ENCODE measurements at places on chromosomes 16 and 17. TPM values are rescaled to one million over a fixed set of nuclear protein-coding genes. Genes with fewer than 3 reads are reported as not detected.

- no peak overlapping the region for H3K27ac ChIP-seq
- DNase-seq: no peak
- H3K36me3 ChIP-seq: no peaks in the 10 kb centered on the region
- H3K27me3 ChIP-seq: no peaks in the 10 kb centered on the region
- H3K4me1 ChIP-seq: peaks cover 15% of the 10 kb centered on the region
Measured at GRCh38 chr16:89863741-89864526, 9.5 kb upstream of the TCF25 start.

GRCh38 chr17:80738020-80738808 lies 193.6 kb downstream of the RPTOR start:
- no peaks in the 10 kb centered on the region for H3K4me1 ChIP-seq
- H3K4me3 ChIP-seq: no peak overlapping the region
- no peaks in the 10 kb centered on the region for H3K27me3 ChIP-seq
- H3K27ac ChIP-seq: no peak overlapping the region

DNA sequence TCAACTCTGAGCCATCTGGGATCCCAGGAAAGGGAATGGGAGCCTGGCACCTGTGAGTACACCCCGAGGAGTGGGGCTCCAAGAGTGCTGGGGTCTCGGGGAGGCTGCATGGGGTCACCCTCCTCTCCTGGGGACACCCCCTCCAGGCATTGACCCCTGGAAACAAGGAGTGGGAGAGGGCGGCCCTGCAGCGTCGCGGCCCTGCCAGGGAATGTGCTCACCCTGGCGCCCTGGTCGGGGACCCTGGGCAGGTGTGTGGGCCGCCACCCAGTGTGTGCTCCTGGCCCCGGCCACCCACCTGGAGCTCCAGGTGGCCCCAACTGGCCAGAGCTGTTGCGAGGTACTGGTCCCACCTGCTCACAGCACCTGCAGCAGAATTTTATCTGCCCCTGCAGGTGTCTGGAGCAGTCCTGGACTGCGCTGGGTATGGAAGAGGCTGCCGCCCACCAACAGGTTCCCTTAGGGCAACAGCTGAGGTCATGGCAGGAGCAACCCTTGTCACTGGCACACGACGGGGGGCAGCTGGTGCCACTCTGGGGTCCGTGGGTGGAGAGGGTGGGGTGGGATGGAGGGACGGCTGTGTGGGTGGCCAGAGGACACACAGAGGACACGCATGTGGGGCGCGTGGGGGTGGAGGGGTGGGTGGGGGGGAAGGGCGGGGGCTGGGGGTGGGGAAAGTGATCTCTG lies 5.4 kb upstream of the PABPN1L start:
- H3K4me1 ChIP-seq: no peaks in the 10 kb centered on the region
- no peak for DNase-seq
- H3K27me3 ChIP-seq: no peaks in the 10 kb centered on the region
- H3K36me3 ChIP-seq: no peaks in the 10 kb centered on the region

DNA sequence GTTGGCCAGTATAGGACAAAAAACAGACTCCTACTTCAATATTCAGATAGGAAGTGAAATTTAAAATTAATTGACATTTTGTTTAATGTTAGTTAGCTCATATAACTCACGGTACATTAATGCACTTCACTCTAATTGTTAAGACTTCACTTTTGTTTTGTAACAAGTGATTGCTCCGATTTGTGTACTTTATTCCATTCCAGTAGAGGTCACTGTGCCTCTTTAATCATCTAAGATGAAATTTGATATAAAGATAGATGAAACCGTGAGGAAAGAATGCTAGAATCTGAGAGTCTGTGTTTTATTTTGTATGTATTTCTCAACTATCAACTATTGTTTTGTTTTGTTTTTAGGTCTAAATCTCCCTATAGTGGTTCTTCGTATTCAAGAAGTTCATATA lies 29.0 kb downstream of the RBBP6 start:
- no peaks in the 10 kb centered on the region for H3K4me1 ChIP-seq
- peaks cover 78% of the 10 kb centered on the region for H3K36me3 ChIP-seq
- H3K27ac ChIP-seq: no peak overlapping the region
- H3K4me3 ChIP-seq: no peak overlapping the region
- no peaks in the 10 kb centered on the region for H3K27me3 ChIP-seq

TBC1D3E gene
- total RNA-seq: not detected

- H3K27ac ChIP-seq: no peak overlapping the region
- no peak overlapping the region for H3K4me3 ChIP-seq
- H3K36me3 ChIP-seq: no peaks in the 10 kb centered on the region
- H3K4me1 ChIP-seq: no peaks in the 10 kb centered on the region
- no peaks in the 10 kb centered on the region for H3K27me3 ChIP-seq
Measured at GRCh38 chr16:20940871-20941635, 40.5 kb downstream of the LYRM1 start.

CFAP97D1 gene
- not detected for total RNA-seq

MYH3 gene
- 3.5 TPM for total RNA-seq

DNA sequence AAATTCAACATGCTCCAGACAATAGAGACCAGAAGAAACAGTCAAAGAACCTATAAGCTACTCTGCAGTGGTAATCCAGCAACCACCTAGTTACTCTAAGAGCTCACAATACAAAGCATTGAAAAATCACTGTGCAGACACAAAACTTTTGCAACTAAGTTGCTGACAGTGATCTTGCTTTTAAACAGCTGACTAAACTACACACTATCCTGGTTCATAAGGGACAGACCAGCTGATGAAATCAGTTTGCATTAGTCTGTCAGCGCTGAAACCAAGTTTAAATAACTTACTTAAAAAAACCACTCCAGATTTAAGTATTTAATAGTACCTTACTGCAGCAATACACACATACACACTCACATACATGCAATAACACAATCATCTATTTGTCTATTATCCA lies 4.6 kb downstream of the VEZF1 start:
- no peaks in the 10 kb centered on the region for H3K27me3 ChIP-seq
- H3K4me1 ChIP-seq: peaks cover 37% of the 10 kb centered on the region
- H3K36me3 ChIP-seq: peaks cover 23% of the 10 kb centered on the region
- no peak overlapping the region for H3K27ac ChIP-seq

DNA sequence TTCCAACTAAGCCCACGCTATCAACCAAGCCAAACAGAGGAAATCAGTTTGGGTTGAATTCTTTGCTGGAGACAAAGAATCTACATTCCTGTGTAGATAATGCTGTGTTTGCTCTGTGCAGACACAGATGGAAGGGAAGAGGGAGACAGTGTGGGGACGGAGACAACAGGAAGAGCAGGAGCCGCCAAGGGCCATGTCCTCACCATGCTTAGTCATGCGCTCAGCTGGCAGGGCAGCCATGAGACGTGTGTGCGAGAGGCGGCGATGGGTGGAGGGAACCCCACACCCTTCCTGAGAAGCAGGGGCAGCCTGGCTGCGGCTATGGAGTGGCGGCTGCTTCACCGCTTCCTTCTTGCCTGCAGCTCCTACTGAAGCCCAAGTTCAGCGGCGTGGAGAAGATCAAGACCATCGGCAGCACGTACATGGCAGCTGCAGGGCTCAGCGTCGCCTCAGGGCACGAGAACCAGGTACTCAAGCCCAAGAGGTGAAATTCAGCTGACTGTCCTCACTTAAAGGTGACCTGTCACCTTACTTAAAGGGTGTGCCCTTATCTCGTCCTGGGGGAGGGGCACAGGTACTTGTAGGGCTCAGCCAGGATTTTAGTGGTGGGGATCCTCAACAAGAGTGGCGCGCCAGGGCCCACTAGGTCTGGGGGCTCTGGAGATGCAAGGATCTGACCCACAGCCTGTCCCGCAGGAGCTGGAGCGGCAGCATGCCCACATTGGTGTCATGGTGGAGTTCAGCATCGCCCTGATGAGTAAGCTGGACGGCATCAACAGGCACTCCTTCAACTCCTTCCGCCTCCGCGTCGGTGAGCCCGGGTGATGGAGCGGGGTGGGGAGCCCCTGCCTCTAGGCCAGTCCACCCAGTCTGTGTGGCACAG lies 47.5 kb downstream of the ADCY7 start:
- H3K4me1 ChIP-seq: no peaks in the 10 kb centered on the region
- no peak overlapping the region for H3K27ac ChIP-seq
- peak; percentile 31 for DNase-seq
- H3K4me3 ChIP-seq: no peak overlapping the region
- peaks cover 6% of the 10 kb centered on the region for H3K36me3 ChIP-seq
- no peaks in the 10 kb centered on the region for H3K27me3 ChIP-seq

MT1E gene
- 111 TPM for total RNA-seq

JPT1 gene
- total RNA-seq: 23.4 TPM

DNA sequence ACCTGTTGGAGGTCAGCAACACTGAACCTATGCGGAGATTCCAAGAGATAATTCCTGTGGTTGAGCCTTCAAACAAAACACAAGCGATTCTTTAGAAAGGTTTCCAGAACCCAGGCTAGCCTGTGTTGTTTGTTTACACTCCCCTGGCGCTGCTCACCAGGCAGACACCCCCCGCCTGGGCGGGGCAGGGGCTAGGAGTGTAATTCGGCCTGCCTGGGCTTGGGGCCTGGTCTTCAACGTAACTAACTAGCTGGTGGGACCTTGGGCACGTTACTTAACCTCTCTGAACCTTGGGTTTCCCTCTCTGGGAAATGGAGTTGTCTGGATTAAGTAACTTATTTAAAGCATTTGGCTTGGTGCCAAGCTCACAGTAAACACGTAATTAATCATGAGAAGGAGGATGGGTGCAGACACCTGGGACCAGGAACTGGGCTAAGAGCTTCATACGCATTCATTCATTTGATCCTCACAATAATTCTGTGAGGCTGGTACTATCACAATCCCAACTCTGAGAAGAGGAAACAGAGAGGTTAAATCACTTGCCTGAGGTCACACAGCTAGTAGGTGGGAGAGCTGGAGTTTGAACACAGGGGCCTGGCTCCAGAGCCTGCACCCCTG lies 7.6 kb upstream of the ARHGAP27 start:
- H3K27ac ChIP-seq: no peak overlapping the region
- H3K4me1 ChIP-seq: no peaks in the 10 kb centered on the region
- no peak for DNase-seq
- H3K4me3 ChIP-seq: no peak overlapping the region
- no peaks in the 10 kb centered on the region for H3K27me3 ChIP-seq

- DNase-seq: peak; percentile 55
- H3K4me1 ChIP-seq: peaks cover 15% of the 10 kb centered on the region
- no peaks in the 10 kb centered on the region for H3K27me3 ChIP-seq
Measured at GRCh38 chr16:2919511-2920255, 8.0 kb downstream of the FLYWCH1 start.

DNA sequence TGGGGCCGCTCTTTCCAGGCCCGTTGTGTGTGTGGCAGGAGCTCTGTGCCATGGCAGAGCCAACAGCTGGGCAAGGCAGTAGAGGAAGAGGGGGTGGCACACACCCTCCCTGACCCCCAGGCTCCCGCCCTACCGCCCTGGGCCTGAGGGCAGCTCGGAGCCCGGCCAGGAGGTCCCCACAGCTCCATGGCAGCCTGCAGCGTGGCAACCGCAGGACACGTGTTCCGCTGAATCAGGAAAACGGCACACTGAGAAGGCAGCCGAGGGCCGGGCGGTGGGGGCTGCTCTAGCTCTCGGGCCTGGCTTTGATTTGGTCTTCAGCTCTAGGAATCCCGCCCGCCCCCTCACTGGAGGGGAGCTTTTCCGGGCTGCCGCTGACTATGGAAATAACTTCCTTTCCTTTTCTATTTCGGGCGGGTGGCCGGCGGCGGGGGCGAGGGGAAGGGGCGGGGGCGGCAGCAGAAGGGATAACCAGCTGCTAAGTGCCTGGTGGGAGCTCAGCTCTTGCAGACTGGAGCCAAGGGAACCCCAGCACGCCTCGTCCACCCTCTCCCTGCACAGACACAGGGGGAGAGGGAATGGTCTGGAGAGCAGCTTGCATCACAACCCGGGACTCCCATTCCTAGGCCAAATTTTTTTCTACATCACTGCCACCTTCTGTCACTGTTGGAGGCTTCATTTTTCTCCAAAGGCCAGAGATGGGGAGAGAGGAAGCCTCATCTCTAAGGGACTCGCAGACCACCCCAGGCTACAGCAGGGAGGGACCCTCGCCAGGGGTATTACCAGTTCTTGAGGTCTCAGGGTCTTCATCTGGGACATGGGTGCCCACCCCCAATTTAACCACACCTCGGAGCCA lies 24.8 kb upstream of the MRPS23 start:
- H3K36me3 ChIP-seq: peaks cover 6% of the 10 kb centered on the region
- peak overlapping the region; percentile 74 for H3K27ac ChIP-seq
- DNase-seq: no peak

- peaks cover 18% of the 10 kb centered on the region for H3K4me1 ChIP-seq
- peak within 1 kb of the TSS; percentile 69 for H3K4me3 ChIP-seq
- H3K27me3 ChIP-seq: no peaks in the 10 kb centered on the region
- peak within 1 kb of the TSS; percentile 99 for H3K27ac ChIP-seq
- DNase-seq: peak; percentile 84
Measured at GRCh38 chr16:30896261-30896888, at the start of gene CTF1. Gene CTF1, plus strand, starts transcription at chr16:30896614. Its CDS starts 30 bp downstream, at chr16:30896644.

- H3K36me3 ChIP-seq: no peaks in the 10 kb centered on the region
- H3K4me1 ChIP-seq: no peaks in the 10 kb centered on the region
- H3K27me3 ChIP-seq: peaks cover 4% of the 10 kb centered on the region
- no peak overlapping the region for H3K27ac ChIP-seq
Measured at GRCh38 chr16:27107185-27107592, 40.5 kb downstream of the C16orf82 start.

- no peaks in the 10 kb centered on the region for H3K4me1 ChIP-seq
- no peak for DNase-seq
- no peak overlapping the region for H3K4me3 ChIP-seq
- H3K36me3 ChIP-seq: peaks cover 39% of the 10 kb centered on the region
- H3K27ac ChIP-seq: no peak overlapping the region
Measured at GRCh38 chr16:14241631-14242030, 170.5 kb downstream of the MRTFB start.

DNA sequence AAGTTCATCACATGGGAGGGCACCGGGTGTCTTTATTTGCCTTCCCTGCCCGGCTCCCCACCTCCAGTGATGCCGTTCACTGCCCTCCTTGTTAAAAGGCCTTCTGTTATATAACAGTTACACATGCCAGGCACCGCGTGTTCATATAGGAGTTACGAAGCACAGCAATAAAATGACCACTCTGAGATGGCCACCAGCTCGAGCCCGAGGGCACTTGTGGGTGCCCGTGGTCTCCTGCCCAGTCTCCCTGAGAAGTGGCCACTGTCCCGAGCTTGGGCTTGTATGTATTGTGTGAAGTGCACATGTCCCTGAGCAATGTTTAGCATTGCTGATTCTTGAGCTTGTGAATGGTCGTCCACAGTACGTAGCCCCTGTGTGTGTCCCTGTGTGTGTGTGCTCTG lies 355.6 kb downstream of the SEC14L1 start:
- H3K27me3 ChIP-seq: no peaks in the 10 kb centered on the region
- H3K36me3 ChIP-seq: peaks cover 8% of the 10 kb centered on the region
- H3K4me3 ChIP-seq: no peak overlapping the region
- DNase-seq: no peak
- H3K4me1 ChIP-seq: peaks cover 3% of the 10 kb centered on the region
- no peak overlapping the region for H3K27ac ChIP-seq

GRCh38 chr17:42458497-42459255 lies at the start of gene ATP6V0A1:
Gene ATP6V0A1, plus strand, starts transcription at chr17:42458878. Its CDS starts 2,017 bp downstream, at chr17:42460895.
- H3K27ac ChIP-seq: peak within 1 kb of the TSS; percentile 92
- peak within 1 kb of the TSS; percentile 48 for H3K4me3 ChIP-seq
- peaks cover 33% of the 10 kb centered on the region for H3K4me1 ChIP-seq
- H3K36me3 ChIP-seq: no peaks in the 10 kb centered on the region

GRCh38 chr16:55561319-55561848 lies 5.1 kb upstream of the CAPNS2 start:
- H3K4me3 ChIP-seq: no peak overlapping the region
- no peaks in the 10 kb centered on the region for H3K27me3 ChIP-seq

- H3K36me3 ChIP-seq: no peaks in the 10 kb centered on the region
- peak; percentile 45 for DNase-seq
- H3K27me3 ChIP-seq: no peaks in the 10 kb centered on the region
- peaks cover 56% of the 10 kb centered on the region for H3K4me1 ChIP-seq
- H3K4me3 ChIP-seq: no peak overlapping the region
- H3K27ac ChIP-seq: peak overlapping the region; percentile 79
Measured at GRCh38 chr17:2071455-2072281, 16.8 kb downstream of the HIC1 start.

GRCh38 chr17:39166437-39167335 lies 725 bp upstream of the ARL5C start:
- H3K36me3 ChIP-seq: no peaks in the 10 kb centered on the region
- H3K27ac ChIP-seq: no peak overlapping the region
- no peak overlapping the region for H3K4me3 ChIP-seq
- peaks cover 13% of the 10 kb centered on the region for H3K4me1 ChIP-seq
- DNase-seq: no peak

Measured in thyroid gland (tissue), 4 donors.